ENCODE measurements at places on chromosomes 7 and 10.

DNA sequence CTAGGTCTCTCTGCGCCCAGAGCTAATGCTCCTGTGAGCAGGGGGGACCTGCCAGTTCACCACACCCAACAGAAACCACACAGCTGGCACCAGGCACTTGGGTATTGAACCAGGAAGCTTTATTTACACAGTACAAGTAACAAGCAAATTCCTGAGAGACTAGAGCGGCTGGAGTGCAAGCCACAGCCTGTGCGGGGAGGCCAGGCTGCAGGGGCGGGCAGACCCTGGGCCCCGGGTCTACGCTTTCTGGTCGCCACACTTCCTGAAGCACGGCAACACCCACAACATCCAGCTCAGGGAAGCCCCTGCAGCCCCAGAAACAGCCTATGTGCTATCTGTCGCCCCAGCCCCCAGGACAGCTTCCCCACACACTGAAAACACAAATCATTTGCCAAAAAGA lies 125.0 kb downstream of the FAM53B start:
- DNase-seq, result no peak

DNA sequence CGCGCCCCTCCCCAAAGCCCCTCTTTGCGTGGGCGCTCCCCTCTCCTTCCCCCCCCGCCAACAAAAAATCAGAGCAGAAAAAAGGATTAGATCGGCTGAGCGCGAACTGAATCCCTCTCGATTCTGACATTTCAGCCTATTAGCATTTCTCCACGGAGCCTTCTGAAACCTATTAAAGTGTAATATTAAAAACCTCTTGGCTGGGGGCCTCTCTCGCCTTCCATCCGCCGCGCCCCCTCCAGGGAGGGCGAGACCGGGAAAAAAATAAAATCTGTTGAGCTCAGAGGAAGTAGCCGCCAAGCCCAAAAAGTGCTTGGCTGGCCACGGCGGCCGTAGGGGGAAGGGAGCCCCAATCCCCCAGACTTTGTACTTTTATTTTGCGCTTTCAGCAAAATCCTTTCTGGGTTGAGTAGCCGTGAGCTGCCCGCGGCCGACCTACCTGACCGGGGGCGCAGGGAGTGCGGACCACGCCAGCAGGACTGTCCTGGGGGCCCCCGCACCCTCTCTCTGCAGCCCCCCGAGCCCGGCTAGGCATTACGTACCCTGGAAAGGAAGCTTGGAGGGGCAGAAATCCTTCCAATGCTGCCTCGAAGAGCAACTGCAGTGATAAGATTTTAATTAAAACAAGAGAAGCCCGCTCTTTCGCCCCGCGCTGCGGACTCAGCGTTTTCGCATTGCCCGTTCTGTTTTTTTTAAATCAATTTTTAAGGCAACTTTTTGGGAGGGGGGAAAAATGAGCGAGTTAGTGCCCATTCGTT lies 1.3 kb upstream of the TNRC18 start:
- DNase-seq, result no peak

DNA sequence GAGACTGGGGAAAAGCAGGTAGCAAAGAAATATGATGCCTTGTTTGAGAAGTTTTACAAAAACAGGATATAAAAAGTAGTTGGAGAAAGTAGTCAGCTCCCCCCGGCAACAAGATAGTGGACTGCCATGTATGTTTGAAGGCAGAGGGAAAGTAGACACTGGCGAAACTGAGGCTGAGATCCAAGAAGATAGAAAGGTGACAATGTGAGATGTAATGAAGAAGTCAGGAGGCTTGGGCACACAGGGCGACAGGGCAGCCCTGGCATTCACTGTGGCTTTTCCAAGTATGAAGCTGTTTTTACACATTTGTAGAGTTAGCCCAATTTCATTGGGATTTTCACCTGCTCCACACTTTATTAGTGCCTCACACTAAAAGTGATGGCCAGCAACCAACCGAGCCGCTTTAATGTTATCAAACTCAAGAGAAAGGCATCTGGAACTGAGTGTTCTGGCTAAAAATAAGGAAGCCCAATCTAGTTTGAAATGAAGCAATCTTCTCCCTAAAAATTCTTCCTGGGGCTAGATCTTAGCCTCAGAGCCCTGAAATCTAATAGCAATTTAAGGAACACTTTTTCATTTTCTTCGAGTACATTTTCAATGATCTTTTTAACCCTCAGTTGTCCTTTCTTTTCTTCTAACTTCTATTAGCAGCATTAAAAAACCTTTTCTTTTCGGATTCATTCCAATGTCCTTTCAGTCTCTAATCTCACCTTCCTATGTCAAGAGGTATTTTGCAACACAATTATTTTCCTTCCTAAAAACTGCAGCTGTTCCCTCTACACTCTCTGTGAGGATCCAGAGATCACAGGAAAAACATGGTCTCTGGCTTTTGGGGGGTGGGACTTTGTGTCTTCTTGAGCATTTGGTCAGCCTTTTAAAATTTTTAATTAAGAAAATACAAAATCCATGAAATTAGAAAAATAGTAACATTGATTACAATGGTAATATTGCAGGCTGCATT lies 108.0 kb downstream of the RNLS start:
- DNase-seq, result no peak

- DNase-seq, result no peak
Measured at GRCh38 chr10:36604316-36604715, 521.1 kb upstream of the ANKRD30A start.

GRCh38 chr10:78609976-78610375 lies 458.8 kb upstream of the ZMIZ1 start:
- DNase-seq, result no peak

GRCh38 chr10:35898716-35899440 lies 256.8 kb upstream of the FZD8 start:
- no peak for DNase-seq
